ENCODE measurements at places on chromosomes 16 and 17. TPM values are rescaled to one million over a fixed set of nuclear protein-coding genes. Genes with fewer than 3 reads are reported as not detected.

Gene IGF2BP1
- total RNA-seq: 95.2 TPM

Gene TMEM114
- not detected for total RNA-seq

Gene RUNDC1
- 20.0 TPM for total RNA-seq

Gene ODAD4
- 1.6 TPM for total RNA-seq

Gene KRTAP9-2
- not detected for total RNA-seq
